Fibroblast of skin of abdomen (primary cell): ENCODE measurements at places on chromosomes 1 and 21.

DNA sequence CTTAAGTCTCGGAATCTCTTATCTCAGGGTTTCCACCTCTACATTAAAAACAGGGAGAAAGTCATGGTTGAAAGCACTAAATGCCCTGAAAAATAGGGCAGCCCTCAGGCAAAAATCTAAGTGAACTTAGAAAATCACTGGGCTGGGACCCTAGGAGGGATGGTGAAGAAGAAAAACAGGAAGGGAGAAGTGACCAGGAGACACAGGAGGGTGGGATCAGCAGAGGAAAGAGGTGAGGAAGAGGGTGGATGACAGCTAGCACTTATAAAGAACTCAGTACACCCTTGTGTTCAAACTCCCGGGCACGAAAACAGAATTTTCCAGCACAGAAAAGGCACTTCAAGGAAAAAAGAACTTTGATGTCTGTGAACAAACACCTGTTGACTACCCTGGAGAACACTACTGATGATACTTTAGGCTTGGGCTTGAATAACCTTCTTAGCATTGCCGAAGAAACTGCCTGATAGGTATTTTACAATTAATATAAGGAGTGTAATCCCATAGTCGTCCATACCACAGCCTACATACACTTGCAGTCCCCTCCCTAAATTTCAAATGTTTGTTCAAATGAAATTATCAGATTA is 2.0 kb downstream of the CHML start:
- no peak for DNase-seq

GRCh38 chr21:42101246-42101645 is 30.1 kb downstream of the UMODL1 start:
- DNase-seq = no peak

DNA sequence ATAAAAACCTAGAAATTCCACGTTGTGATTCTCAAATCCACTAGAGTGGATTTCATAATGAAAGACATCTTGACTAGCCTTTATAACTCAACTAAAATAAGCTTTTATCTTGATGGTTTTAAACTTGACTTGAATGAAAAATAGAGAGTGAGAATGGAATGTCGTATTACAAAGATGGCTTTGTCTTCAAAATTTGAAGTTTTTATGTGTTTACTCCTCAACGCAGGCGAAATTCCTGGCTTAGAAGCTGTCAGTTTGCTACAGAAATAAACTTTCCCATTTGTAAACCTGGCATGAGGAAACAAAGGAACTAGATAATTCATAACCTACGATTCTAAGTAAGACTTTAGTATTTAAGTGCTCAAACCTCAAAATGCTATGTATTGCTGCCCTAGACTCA is 90.0 kb upstream of the KRTAP19-8 start:
- no peak for DNase-seq

- DNase-seq = peak; percentile 98
These were observed 59.9 kb downstream of the WARS2 start for GRCh38 chr1:119080586-119080985.

GRCh38 chr1:244654108-244655038 is 1.4 kb downstream of the DESI2 start:
- DNase-seq = no peak

DNA sequence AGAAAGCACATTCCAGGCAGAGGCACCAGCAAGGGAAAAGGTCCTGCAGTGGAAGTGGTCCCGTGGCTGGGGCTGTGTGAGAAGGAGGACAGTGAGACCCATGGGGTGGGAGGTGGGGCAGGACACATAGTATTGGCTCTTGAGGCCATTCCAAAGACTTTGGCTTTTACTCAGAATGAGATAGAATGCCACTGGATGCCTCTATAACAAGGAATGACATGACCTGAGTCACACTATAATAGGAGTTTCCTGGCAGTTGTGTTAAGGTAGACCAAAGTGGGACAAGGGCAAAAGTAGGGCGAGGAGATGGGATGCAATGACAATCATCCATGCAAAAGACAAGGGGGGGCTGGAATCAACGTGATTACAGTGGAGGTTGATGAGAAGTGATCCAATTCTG is 24.7 kb upstream of the LAMC2 start:
- no peak for DNase-seq

DNA sequence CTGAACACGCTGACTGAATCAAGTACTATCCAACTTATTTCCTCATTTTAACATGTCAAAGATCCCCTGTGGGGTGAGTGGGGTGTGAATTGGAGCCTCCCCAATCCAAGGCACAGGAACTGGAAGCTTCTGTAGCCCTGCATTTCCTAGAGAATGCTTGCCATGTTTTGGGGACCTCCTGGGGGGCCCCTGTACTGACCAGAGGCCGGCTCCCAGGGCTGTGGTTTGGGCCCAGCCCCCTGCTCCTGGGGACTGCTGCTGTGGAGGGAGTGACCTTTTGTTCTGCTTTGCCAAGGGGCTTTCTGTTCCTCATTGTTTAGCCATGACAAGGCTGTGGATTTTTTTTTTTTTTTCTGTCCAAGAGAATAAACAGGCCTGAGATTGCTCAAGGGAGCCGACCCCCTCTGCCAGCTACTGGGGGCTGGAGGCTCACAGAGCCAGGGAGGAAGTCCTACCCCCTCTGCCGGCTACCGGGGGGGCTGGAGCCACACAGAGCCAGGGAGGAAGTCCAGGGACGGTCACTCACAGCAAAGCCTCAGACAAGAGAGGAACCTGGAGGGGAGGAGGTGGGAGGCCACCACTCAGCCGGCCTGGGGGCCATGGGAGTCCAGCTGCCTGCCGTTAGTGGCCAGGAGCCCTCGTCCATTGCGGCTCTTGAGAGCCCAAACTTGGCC is 17.4 kb downstream of the TNFRSF1B start:
- peak; percentile 79 for DNase-seq

GRCh38 chr21:15051644-15052458 is 12.9 kb downstream of the NRIP1 start:
- DNase-seq = no peak

DNA sequence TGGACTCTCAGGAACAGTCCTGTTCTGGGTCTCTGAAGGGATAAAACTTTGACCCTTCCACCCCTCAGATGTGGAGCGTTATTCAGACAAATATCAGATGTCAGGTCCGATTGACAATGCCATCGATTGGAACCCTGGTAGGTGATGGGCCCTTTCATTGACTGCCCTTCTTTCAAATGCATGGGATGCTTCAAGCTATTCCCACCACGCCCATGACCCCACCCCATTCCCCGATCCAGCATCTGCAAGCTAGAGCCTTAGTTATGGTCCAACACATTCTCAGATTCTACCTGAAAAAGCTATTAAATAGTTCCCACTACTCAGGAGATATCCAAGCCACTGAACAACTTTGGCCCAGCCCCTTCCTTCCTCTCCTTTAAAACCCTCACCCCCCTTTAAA is 12.5 kb downstream of the POLR3GL start:
- DNase-seq = no peak

DNA sequence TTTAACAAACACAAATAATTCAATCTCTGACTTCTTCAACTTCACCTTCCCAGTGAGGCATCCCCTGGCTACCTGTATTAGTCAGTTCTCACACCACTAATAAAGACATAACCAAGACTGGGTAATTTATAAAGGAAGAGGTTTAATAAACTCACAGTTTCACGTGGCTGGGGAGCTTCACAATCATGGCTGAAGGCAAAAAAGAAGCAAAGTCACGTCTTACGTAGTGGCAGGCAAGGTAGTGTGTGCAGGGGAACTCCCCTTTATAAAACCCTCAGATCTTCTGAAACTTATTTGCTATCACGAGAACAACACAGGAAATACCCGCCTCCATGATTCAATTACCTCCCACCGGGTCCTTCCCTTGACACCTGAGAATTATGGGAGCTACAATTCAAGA is 478.5 kb downstream of the ADGRL2 start:
- no peak for DNase-seq

- DNase-seq = peak; percentile 1
These were observed 405.3 kb upstream of the PRMT6 start for GRCh38 chr1:106651028-106651762.

GRCh38 chr1:211711315-211711705 is 35.9 kb upstream of the NEK2 start:
- DNase-seq = no peak

DNA sequence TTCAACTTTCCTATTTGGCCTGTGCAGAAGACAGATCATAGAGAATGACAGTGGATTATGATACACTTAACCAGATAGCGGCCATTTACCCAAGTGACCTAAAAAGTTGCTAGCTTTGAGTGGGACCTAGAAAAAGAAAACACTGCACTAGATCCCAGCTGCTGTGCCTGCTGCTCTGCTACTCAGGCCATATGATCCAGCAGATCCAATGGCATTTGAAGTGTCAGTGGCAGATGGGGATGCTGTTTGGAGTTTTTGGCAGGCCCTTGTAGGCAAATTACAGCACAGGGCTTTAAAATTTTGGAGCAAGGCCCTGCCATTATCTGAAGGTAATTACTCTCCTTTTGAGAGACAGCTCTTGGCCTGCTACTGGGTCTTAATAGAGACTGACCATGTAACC is 74.0 kb upstream of the KCNE2 start:
- DNase-seq = no peak

DNA sequence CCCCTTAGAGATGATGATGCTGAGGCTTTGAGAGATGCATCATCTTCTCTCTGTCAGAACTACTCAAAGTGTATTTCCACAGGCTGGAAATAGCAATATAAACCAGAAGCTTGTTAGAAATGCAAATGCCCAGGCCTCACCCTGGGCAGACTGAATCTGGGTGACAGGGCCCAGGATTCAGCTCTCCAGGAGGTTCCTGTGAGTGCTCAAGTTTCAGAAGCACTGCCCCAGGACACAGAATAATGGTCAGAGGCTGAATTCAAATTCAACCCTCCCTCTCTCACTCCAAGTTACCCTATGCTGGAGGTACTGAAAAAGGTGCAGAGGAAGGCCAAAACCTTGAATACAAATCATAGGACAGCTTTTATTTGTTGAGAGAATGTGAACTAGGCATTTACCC is 98.5 kb upstream of the NGF start:
- no peak for DNase-seq

DNA sequence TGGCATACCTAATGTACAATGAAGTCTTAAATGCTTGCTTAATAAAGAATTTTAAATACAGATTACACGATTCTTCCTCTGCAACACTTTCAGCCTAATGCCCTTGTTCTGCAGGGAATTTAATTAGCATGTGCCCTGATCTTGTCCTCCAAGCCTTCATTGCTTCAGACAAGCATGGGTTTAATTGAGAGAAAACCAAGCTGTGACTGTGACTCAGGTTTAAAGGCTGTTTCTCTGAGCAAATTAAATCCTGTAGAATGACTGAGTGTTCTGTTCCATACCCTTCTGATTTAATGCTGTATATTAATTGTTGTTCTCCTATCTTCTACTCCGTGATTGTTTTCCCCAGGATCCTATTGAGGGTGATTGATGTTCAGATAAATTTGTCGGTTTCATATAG is 269.0 kb upstream of the PRMT6 start:
- no peak for DNase-seq

DNA sequence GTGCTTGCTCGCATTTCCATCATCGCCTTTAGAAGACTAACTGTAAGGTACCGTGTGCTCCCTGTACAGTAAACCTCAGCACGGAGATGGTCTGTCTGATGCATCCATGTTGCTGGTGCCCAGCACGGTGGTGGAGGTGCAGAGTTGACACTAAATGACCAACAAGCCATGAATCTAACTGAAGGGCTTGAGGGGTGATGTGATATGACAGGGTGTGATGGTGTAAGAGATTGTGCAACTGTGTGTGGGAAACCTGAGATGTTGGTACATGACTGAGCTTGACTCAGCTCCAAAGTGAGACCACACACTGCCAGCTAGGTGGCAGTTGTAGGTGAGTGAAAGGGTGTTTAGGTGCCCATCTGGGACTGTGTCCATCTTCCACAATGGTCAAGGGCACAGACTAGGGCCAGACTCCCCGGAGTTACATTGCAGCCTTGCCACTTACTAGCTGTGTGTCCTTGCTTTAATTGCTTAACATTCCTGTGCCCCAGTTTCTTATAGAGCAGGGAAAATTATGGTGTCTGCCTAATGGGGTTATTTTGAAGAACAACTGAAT is 21.4 kb downstream of the SLC2A1 start:
- peak; percentile 68 for DNase-seq

GRCh38 chr1:21936366-21937031 is 611 bp downstream of the HSPG2 start:
- DNase-seq = no peak

DNA sequence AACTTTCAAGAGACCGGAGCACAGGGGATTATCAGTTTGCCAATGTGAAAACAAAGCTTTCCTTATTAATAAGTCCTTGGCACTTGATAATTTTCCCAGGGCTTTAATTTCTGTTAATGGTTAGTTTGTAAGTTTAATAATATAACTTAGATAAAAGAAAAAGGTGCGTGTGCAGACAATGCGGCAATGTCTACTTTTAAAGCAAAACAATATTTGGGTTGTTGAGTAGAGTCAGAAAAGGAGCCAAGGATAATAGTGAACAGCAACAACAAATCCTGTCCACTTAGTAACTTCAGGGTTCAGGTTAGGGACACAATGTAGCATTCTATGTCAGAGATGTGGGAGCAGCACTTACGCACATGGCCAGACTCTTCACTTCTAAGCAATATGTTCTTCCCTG is 469.6 kb upstream of the NFIA start:
- no peak for DNase-seq

GRCh38 chr1:212918824-212919223 is 31.5 kb upstream of the VASH2 start:
- DNase-seq = no peak
